HFFc6 (cell line): ENCODE measurements at places on chromosomes 12 and 14.
A peak's percentile ranks its signal among the peaks of the same experiment; 100 is the strongest.

- no peaks in the 10 kb centered on the region for H3K36me3 ChIP-seq
- H3K27ac ChIP-seq = peak overlapping the region; percentile 68
- no peaks in the 10 kb centered on the region; the same call in 1 of the 2 replicates for H3K27me3 ChIP-seq
- DNase-seq = peak; percentile 75
These were observed 86.0 kb upstream of the HIF1A start for GRCh38 chr14:61609191-61609843.

DNA sequence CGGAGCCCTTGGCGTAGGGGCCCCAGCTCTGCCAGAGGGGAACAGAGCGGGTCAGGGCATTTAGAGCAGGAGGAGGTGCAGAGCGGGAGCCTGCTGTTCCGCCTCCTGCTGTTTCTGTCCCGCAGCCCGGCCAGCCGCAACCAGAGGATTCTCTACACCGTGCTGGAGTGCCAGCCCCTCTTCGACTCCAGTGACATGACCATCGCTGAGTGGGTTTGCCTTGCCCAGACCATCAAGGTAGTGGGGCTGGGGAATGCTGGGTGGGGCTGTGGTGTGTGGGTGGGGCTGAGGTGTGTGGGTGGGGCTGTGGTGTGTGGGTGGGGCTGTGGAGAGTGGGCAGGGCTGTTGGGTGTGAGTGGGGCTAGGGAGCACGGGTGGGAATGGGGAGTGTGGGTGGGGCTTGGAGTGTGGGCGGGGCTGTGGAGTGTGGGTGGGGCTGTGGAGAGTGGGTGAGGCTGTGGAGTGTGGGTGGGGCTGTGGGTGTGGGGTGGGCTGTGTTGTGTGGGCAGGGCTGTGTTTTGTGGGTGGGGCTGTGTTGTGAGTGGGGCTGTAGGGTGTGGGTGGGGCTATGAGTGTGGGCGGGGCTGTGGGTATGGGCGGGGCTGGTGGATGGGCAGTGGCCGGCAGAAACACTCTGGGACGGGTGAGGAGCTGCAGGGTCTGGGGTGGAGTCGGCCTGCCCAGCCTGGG, 8.0 kb downstream of the ASPG start:
- no peaks in the 10 kb centered on the region for H3K4me1 ChIP-seq
- DNase-seq = no peak
- no peak overlapping the region for H3K27ac ChIP-seq
- peaks cover 2% of the 10 kb centered on the region for H3K27me3 ChIP-seq
- H3K36me3 ChIP-seq = no peaks in the 10 kb centered on the region

DNA sequence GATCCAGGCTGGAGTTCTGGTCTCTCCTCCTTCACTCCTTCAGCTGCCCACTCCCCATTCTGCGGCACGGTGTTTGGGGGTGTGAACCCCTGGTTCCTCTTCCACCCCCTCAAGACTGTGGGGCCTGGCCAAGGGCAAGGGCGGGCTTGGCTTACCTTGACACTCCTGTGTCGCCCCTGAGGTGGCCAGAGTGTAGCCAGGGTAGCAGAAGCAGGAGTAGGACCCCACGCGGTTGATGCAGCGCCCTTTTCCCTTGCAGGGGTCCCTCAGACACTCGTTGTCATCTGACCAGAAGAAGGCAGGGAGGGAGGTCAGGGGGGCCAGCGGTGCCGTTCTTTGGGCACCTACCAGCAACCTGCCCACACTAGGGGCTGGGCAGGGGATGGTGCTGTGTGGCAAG, 28.2 kb downstream of the ISCA2 start:
- no peak for DNase-seq
- H3K36me3 ChIP-seq = peaks cover 15% of the 10 kb centered on the region; the same call in 1 of the 2 replicates
- H3K27ac ChIP-seq = no peak overlapping the region

- H3K27ac ChIP-seq = no peak overlapping the region
- H3K27me3 ChIP-seq = peaks cover under 1% of the 10 kb centered on the region
These were observed 2.0 kb upstream of the PCK2 start for GRCh38 chr14:24092110-24092504.

GRCh38 chr14:56175773-56176172, 57.6 kb downstream of the PELI2 start:
- H3K36me3 ChIP-seq = no peaks in the 10 kb centered on the region; the same call in 1 of the 2 replicates
- no peak for DNase-seq
- no peak overlapping the region for H3K4me3 ChIP-seq
- H3K27ac ChIP-seq = no peak overlapping the region

DNA sequence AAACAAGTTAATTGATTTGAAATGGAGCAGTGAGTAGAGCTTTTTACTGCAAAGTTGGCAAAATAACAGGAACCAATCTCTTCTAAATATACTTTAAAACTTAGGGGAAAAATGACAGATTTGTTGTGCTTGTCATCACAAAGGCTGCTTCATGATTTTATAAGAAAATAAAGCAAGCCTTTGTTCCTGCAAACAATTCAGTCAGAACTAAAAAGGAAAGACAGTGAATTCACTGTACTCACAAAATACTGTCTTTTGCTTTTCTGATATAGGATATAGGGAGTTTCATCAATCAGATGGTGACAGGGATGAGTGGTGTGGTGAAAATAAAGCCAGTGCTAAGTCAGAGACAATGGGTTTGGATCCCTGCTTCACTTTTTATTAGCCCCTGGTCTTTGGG, 126.0 kb downstream of the HELB start:
- H3K27ac ChIP-seq = no peak overlapping the region
- no peaks in the 10 kb centered on the region for H3K36me3 ChIP-seq
- no peaks in the 10 kb centered on the region for H3K4me1 ChIP-seq
- H3K4me3 ChIP-seq = no peak overlapping the region

DNA sequence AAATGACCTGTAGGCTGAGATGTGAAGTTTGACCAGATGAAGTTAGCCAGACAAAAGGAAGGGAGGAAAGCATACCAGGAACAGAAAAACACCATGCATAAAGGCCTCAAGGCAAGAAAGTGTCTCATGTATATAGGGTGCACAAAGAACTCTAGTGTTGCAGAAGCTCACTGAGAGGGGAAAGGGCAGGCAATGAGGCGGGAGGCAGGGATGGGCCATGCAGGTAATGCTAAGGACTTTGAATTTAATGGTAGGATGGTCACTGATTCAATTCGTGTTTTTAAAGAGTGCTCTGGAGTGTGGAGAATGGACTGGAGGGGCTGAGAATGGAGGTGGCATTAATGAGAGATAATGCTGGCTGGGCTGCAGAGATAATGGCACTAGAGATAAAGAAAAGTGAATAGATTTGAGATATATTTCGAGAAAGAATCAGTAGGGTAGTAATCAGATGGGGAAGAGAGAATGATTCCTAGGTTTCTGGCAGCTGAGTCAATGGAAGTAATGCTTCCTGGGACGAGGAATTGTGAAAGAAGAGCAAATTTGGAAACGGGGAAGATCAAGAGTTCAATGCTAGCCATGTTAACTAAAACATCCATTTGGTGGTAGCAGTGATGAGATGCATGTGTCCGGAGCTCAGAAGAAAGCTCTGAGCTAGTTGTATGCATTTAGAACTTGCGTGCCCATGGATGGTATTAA, 43.1 kb downstream of the LIMA1 start:
- H3K36me3 ChIP-seq = peaks cover 16% of the 10 kb centered on the region
- peak overlapping the region; percentile 78 for H3K27ac ChIP-seq

GRCh38 chr12:12466157-12466556, 96.5 kb downstream of the DUSP16 start:
- DNase-seq = no peak
- H3K36me3 ChIP-seq = peaks cover 21% of the 10 kb centered on the region
- no peak overlapping the region for H3K4me3 ChIP-seq

DNA sequence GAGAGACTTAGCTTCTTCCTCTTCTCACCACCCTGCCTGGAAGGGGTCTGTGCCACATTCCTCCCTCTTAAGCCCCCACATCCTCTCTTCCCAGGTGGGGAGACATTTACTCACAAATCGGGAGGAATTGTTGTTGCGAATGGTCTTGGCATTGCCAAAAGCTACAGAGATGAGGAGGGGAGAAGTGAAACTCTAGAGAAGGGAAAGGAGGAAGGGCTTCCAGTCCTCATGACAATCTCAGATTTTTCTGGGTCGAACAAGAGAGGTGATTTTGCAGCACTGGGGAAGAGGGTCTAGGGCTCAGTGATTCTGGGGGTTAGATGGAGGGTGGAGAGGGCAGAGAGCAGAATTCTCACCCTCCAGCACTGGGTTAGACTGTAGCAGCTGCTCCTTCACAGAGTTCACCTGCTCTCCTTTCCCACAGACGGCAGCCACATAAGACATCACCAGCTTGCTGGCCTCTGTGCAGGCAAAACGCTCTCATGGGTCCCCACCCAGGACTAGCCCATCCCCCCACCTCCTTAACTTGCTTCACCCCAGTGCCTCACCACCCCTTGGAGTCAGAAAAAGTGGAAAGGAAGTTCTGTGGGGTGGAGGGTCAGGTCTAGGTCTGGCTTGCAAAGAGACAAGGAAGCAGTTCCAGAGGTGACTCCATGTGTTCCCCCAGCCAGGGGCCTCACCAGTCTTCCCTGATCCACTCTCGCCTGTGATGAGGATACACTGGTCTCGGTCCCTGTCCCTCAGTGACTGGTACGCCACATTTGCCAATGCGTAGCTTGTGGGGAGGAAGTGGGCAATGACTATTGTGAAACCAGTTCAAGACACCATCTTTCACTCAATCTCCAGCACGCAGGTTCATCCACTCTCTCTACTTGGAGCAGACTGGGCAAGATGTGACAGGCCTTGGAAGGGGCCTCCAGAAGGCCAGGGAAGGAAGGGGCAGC, 2.7 kb downstream of the MYO1A start:
- no peak overlapping the region for H3K27ac ChIP-seq
- H3K27me3 ChIP-seq = peaks cover 12% of the 10 kb centered on the region
- H3K36me3 ChIP-seq = no peaks in the 10 kb centered on the region
- H3K4me3 ChIP-seq = 0 out of 2 replicates have a peak overlapping the region, but pooled peaks have one; percentile 1
- H3K4me1 ChIP-seq = peaks cover 44% of the 10 kb centered on the region

DNA sequence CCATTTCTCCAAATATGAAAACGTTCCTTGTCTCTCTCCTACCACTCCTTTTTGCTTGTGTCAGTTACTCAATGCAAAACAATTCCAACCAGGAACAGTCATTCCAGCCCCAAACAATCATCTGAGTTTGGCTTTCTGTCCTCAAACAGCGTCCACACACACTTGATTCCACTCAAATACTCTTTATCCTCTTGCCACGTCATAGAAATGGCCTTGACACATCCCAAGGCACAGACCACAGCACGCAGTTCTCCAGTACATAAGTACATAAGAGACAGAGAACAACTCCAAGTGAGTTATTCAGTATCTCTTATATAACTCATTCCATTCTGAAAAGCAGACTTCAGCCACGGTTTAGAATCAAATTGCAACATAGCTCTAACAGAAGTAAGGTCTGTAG, 299.2 kb downstream of the RPS29 start:
- H3K27ac ChIP-seq = no peak overlapping the region
- H3K27me3 ChIP-seq = no peaks in the 10 kb centered on the region
- H3K4me3 ChIP-seq = no peak overlapping the region
- H3K4me1 ChIP-seq = no peaks in the 10 kb centered on the region
- peaks cover 5% of the 10 kb centered on the region; the same call in 1 of the 2 replicates for H3K36me3 ChIP-seq

- no peaks in the 10 kb centered on the region; the same call in 1 of the 2 replicates for H3K27me3 ChIP-seq
- H3K27ac ChIP-seq = no peak overlapping the region
- peaks cover 31% of the 10 kb centered on the region for H3K4me1 ChIP-seq
- H3K4me3 ChIP-seq = no peak overlapping the region
- no peak for DNase-seq
These were observed 13.4 kb upstream of the IFI27 start for GRCh38 chr14:94097091-94097490.

GRCh38 chr12:9868951-9869306, 225 bp downstream of the CLEC2B start:
- H3K27me3 ChIP-seq = no peaks in the 10 kb centered on the region; the same call in 1 of the 2 replicates
- peak overlapping the region; percentile 90 for H3K4me3 ChIP-seq
- H3K27ac ChIP-seq = no peak overlapping the region
- peaks cover 14% of the 10 kb centered on the region for H3K4me1 ChIP-seq
- no peaks in the 10 kb centered on the region for H3K36me3 ChIP-seq
- DNase-seq = no peak

DNA sequence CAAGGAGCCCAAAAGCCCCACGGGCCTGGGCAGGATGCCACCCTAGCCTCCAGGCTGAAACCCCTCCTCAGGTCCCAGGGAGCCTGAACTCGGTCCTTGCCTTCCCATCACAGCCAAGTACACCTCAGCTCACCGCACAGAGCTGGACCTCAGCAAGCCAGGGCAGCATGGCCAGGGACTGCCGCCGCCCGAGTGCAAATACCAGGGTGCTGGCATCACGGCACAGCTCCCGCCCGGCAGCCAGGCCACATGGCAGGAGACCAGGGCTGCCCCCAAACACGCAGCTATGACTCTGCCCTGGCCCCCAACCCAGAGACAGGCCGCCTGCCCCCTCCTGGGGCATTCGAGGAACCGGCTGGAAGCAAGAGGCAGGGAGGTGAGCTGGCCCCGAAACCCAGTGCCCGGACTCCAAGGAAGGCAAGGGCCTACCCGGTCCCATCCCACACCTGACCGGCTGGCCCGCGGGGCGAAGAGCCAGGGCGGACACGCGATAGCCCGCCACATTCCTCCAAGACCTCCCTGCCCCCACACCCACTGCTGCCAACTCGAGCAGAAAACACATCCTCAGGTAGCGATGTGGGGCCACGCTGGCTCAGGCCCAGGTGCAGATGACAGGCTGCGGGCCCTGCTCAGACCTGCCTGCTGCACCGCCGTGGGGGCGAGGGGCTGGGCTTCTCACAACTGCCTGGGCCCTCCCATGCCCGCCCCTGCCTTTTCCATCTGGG, 2.7 kb downstream of the JAG2 start:
- DNase-seq = no peak
- peaks cover 20% of the 10 kb centered on the region for H3K27me3 ChIP-seq
- no peak overlapping the region for H3K4me3 ChIP-seq
- H3K4me1 ChIP-seq = no peaks in the 10 kb centered on the region
- no peak overlapping the region for H3K27ac ChIP-seq

DNA sequence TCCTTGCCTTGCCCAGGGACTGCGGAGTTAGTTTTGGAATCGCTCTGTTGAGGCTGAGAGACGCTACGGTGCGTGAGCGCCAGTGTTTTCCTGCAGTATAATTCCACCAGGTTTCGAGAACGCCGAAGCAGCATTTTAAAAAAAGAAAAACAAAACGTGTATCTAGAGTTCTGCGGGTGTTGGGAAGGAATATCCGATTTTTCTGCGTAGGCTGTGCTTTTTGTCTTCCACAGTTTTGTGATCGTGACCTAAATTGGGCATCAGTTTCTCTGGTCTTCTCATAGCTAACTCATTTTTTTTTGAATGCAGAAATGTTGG, 778 bp downstream of the DNM1L start:
- DNase-seq = no peak
- peak overlapping the region; percentile 96 for H3K4me3 ChIP-seq
- H3K27ac ChIP-seq = peak overlapping the region; percentile 89
- no peaks in the 10 kb centered on the region for H3K36me3 ChIP-seq
- H3K4me1 ChIP-seq = peaks cover 41% of the 10 kb centered on the region
- no peaks in the 10 kb centered on the region; the same call in 1 of the 2 replicates for H3K27me3 ChIP-seq

- peaks cover 14% of the 10 kb centered on the region for H3K4me1 ChIP-seq
- no peak for DNase-seq
- H3K27ac ChIP-seq = no peak overlapping the region
- no peak overlapping the region for H3K4me3 ChIP-seq
- H3K36me3 ChIP-seq = peaks cover 4% of the 10 kb centered on the region
- no peaks in the 10 kb centered on the region for H3K27me3 ChIP-seq
These were observed 71.3 kb upstream of the HECTD1 start for GRCh38 chr14:31278883-31279282.
